ENCODE measurements at places on chromosomes 5 and 9.

- DNase-seq, result no peak
These were observed 26.2 kb upstream of the SNX18 start for GRCh38 chr5:54491326-54491725.

- peak; percentile 72 for DNase-seq
These were observed at the start of gene RXFP3 for GRCh38 chr5:33936381-33937016. RXFP3 (plus strand) TSS chr5:33936386; CDS start chr5:33936741, 355 bp downstream.

DNA sequence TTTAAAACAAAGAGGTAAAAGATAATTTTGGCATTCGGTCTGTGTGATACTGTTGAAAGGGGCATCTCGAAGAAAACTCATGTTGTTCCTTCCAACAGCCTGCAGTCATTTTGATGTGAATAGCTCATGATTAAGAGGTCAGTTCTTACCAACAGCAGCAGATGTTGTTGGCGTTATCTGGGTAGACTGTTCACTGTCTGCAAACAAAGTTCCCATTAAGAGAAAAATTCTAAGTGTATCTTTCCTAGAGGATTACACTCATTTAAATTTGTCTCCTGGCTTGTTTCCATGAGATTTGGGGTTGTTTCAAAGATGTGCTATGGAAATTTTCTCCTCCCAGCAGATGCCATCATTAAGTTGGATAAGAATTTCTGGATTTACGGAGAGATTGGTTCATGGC is 138.2 kb upstream of the RORB start:
- DNase-seq, result no peak

- DNase-seq, result no peak
These were observed 648.6 kb upstream of the SGCD start for GRCh38 chr5:155678371-155678770.

GRCh38 chr5:73387601-73388305 is 60.8 kb downstream of the FOXD1 start:
- no peak for DNase-seq

DNA sequence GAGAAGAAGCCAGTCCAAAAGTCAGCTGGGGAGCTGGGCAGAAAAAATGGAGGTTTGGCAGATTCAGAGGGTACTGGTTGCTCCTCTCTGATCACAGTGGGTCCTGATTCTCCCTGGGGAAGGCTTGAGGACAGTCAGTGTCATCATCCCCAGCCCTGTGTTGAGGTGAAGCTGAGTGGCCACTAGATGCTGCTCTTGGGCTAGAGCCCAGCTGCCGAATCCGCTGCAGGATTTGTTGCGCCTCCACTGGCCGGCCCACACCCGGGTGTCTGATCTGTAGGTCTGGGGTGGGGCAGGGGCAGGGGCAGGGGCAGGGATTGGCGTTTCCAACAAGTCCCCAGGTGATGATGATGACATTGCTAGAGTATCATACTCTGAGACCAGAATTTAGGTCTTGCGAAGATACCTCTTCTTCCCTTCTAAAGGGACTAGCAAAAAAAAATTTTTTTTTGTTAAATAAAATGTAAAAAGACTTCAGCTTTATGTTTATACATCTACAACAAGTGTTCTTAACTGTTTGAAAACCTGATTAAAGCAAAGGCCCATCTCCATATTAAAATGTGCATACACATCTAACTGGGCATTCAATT is 106.8 kb downstream of the PDE6A start:
- peak; percentile 89 for DNase-seq

DNA sequence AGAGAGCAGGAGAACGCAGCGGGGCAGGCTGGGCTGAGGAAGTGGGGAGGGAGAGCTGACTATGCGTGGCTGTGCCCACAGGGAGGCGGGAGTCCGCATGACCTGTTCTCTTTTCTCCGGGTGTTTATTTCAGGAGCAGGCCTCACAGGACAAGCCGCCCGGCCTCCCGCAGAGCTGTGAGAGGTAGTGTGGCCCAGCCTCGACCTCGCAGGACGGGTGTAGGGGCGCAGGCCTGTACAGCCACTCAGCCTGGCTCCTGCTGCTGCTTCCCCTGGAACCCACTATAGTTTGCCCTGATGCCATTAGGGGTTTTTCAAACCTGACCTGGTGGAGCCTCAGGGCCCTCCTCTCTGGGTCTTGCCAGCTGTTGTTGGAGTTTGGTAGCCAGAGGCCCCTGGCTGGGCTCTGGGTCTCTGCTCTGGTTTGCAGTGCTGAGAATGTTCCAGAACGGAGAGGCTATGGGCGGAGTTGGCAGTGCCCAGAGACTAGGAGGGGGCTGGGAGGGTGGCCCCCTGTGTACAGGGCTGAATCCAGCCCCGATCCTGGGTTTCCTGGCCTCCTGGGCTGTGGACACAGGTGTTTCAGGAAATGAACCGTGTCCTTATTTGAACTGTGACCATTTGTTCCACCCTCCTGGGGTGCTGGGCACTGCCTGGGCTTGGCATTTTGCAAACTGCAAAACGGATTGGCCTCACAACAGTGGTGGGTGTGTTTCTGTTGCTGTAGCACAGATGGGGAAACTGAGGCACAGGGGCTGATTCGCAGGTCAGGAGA is 78.8 kb downstream of the WNK2 start:
- DNase-seq, result no peak

- no peak for DNase-seq
These were observed 6.8 kb upstream of the NTNG2 start for GRCh38 chr9:132154863-132155567.

Measured in posterior cingulate gyrus (tissue), 11 donors.